HCT116 (cell line): ENCODE measurements at places on chromosomes 16 and 17. TPM values are rescaled to one million over a fixed set of nuclear protein-coding genes. Genes with fewer than 3 reads are reported as not detected.

- no peak for DNase-seq
Measured at GRCh38 chr17:12053552-12053951, 32.9 kb downstream of the MAP2K4 start.

GRCh38 chr16:12576878-12577277, 226.8 kb downstream of the CPPED1 start:
- no peak for DNase-seq

- no peak for DNase-seq
Measured at GRCh38 chr16:89325861-89326471, 108.5 kb downstream of the ZNF778 start.

DNA sequence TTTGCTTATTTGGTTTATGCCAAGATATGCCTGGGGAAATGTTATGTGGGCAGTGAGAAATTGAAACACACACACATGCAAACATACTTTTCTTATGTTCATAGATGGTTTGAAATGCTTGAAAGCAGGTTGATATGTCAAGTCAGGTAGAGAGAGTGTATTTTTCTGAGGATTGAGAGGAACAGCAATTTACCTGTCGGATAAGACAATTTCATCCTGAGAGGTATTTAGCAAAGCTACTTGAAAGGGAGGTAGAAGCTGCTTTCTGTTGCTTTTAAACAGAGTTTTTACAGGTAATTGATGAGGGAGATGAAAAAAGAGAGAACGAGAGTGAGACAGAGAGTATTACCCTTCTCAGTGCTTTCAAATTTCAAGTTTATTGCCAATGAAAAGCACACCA, 854.3 kb downstream of the CDH8 start:
- no peak for DNase-seq

GRCh38 chr16:79250502-79251098, 349.9 kb downstream of the MAF start:
- no peak for DNase-seq

- no peak for DNase-seq
Measured at GRCh38 chr16:2473999-2474876, 689 bp upstream of the TBC1D24 start.

DNA sequence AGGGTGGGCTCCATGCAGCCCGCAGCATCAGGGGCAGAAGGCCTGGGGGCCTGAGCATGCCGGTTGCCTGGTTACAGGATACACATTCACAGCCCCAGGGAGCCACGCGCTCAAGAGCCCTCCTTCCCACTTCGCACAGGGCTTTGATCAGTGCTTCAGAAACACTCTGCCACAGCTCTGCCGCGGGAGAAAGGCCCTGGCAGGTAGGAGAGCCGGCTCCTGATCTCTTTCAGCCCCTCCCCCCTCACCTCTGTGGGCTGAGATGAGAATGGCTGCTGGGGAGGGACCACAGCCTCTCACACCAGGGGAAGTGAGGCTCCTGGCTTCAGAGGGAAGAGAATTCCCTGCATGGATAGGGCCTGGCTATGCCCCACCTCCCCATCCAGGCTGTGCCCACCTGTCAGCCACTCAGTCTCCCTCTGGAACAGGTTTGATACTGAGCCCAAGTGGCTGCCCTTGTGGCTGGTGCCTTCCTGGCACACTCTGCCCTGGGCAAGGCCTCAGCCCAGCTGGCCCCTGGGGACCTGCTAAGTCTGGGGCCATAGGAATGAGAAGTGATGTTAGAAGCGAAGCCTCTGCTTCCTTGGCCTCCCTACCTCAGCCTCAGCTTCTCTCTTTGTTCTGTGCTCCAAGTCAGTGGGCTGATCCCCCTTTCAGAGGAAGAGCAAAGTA, 8.6 kb downstream of the DOK4 start:
- DNase-seq, result no peak

The KRT28 gene
- not detected for total RNA-seq

The TNFRSF17 gene
- total RNA-seq, result not detected

The ICAM2 gene
- 0.61 TPM for total RNA-seq

The CDH1 gene
- total RNA-seq, result 73.2 TPM

The SLC9A5 gene
- total RNA-seq, result 5.6 TPM

The TBC1D28 gene
- total RNA-seq, result not detected
